ENCODE measurements at places on chromosomes 7 and 10.
A peak's percentile ranks its signal among the peaks of the same experiment; 100 is the strongest.

DNA sequence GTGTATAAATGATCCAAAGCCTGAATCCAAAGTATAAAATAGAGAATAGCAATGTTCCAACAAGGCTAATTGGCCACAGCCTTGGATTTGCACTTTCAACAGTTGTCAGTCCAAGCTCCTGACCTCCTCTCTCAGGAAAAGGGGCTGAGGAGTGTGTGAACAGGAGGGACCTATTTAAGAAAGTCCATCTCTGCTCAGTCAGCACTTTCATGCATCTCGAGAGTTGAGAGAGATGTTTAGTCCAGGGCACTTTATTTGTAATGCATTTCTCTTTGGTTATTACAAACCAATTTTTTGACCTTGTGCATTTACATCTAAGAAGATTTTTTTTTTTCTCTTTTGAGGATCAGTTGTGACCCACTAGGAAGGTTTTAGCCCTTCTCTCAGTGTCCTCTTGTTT is 244.2 kb downstream of the CREB5 start:
- no peak for DNase-seq

GRCh38 chr10:75121322-75121721 is 9.9 kb downstream of the SAMD8 start:
- DNase-seq = no peak

- DNase-seq = peak; percentile 38
Observed at GRCh38 chr10:11018432-11018841, 765 bp downstream of the CELF2 start.

GRCh38 chr7:79132844-79133451 is 320.5 kb downstream of the MAGI2 start:
- DNase-seq = no peak

- no peak for DNase-seq
Observed at GRCh38 chr7:117972606-117973005, 99.4 kb upstream of the CTTNBP2 start.

DNA sequence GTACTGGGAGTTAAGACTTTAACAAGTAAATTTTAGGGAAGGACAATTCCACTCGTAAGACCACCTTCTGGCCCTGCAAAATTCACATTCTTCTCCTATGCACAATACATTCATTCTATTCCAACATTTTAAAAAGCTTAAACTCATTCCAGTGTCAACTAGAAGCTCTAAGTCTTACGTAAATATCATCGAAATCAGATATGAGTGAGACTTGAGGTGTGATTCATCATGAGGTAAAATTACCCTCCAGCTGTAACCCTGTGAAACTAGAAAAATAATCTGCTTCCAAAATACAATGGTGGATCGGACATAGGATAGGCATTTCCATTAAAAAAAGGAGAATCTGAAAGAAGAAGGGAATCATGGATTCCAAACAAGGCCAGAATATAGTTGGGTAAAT is 370.3 kb downstream of the CDC14C start:
- no peak for DNase-seq

DNA sequence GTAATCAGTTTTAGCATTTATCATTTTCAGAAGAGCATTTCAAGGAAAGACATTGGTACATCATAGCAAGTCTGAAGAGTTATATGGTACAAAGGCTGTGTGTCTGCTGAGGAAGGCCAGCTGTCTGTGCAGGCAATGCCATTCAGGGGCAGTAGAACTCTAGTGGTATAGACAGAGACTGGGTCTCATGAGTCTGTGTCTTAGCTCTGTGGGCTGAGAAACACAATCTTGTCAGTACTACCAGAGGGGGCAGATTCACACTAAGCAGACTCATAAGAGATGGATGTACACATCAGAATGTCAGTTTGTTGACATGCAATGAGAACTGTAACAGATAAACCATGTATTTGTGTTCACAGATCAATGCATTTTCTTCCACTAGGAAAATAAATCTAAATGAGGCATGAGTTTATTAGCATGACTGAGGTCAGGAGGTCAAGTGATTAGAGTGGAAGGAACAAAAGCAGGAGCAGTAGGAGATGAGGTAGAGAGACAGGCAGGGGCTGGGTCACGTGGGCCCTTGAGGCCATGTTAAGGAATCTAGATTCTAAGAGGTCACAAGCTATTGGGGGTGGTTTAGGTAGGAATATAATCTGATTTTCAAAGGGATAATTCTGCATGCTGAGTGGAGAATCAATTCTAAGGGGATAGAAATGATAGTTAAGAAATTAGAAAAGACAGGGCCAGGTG is 7.5 kb upstream of the GGCT start:
- DNase-seq = no peak

- DNase-seq = no peak
Observed at GRCh38 chr7:120055300-120055699, 217.7 kb upstream of the KCND2 start.

GRCh38 chr7:28065721-28066285 is 114.8 kb downstream of the JAZF1 start:
- DNase-seq = no peak

GRCh38 chr10:51718804-51719291 is 19.5 kb upstream of the CSTF2T start:
- DNase-seq = no peak

DNA sequence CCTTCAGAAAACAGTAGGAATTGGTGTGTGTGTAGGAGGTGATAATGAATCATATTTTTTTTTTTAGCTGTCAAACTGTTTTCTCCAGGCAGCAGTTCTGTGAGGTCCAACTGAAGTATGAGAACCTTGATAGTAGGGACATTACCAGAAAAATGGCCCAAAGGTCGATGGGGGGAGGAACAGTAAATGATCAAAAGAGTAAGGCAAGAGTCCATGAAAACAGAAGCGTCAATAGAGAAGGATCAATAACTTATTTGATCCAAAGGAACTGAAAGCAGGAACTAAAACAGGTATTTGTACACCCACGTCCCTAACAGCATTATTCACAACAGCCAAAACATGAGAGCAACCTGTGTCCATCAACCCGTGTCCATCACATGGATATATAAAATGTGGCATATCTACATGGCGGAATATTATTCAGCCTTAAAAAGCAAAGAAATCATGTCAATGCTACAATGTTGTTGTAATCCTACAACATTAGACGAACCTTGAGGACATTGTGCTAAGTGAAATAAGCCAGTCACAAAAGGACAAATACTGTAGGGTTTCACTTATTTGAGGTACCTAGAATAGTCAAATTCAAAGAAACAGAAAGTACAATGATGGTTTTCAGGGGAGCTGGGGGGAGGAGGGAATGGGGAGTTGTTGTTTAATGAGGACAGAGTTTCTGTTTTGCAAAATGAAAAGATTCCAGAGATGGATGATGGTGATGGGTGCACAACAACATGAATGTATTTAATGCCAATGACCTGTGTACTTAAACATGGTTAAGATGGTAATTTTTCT is 214.0 kb upstream of the KLF14 start:
- DNase-seq = no peak

DNA sequence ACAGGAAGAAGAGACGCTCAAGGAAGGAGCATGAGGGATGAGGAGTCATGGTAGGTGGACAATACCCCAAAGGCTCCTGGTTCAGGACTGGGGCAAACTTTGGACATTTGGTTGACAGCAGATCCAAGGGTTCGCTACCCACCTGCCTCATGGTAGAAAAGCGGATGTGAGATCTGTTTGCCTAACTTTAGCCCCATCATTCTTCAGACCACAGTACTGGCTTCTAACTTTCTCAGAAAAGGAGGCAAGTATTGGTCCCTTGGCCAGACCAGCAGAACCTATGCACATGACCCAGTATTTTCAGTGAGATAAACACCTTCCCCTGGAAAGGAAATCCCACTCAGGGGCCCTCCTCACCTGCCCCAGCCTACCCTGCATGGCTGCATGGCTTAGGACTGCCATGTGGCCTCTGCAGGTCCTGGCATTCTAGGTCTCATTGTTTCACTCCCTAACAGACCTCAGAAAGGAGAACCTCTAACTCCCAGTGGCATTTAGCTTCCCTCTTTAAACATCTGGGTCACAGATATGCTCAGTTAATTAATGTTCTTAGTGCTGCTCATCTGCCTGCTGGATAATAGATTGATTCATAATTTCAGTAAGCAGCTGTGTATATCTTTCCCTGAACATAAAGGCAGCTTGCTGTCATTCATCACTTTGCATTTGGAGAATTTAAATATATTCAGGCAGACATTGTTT is 574.1 kb downstream of the GALNT17 start:
- DNase-seq = no peak

- no peak for DNase-seq
Observed at GRCh38 chr10:106566873-106567272, 597.6 kb downstream of the SORCS1 start.

- DNase-seq = no peak
Observed at GRCh38 chr7:19552576-19552975, 156.3 kb downstream of the POLR1F start.

DNA sequence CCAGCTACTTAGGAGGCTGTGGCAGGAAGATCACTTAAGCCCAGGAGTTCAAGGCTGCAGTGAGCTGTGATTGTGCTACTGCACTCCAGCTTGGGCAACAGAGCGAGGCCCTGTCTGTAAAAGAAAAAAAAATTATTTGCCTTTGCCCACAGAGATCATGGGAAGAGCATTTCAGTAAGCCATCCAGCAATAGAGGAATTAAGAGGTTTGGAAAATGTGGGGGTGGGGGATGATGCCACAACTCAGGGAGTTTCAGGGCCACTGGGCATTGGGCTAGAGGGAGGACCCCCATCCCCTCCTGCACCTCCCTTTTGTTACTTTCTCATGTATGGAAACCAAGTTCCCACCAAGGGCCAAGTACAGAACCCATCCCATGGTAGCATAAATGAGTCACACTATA is 38.4 kb downstream of the SVIL start:
- DNase-seq = no peak

DNA sequence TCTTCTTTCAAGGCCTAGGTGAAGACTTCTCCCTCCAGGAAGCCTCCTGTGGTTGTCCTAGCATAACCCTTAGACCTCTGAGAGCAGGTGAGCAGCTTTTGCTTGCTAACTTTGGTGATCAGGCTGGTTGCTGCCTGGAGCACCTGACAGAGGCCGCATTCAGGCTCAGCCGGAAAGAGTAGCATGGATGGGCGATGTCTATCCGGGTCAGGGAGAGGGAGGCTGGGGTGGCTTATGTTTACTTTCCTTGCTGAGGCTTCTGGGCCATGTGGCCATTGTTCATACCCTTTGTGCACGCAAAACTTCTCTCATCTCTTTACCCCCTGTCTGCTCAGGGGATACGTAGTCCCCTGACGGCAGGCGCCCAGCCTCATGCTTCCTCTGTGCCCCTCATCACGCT is 27.4 kb upstream of the PCBD1 start:
- no peak for DNase-seq

DNA sequence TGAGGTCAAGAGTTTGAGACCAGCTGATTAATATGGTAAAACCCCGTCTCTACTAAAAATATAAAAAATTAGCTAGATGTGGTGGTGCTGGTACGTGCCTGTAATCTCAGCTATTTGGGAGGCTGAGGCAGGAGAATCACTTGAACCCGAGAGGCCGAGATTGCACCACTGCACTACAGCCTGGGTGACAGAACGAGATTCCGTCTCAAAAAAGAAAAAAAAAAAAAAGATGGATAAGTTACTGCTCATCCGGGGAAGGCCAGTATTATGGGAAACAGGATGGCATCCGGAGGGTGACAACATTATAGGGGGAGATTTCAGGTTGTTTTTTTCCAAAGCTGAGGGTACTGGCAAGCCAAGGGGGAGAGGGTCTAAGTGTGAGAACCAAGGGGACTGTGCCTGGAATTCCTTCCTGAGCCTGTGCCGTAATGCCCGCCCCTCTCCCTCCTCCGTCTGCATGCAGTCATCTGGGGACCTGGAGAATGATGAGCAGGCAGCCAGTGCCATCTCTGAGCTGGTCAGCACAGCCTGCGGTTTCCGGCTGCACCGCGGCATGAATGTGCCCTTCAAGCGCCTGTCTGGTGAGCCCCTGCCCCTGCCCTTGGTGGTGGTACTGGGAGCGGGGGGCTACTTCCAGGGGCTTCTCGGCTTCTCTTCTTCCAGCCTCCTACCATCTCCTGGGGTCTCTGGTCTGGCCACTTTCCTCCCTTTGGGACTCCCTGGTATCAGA is 4.4 kb downstream of the LAMTOR4 start:
- DNase-seq = no peak

- no peak for DNase-seq
Observed at GRCh38 chr10:10745291-10745690, 272.4 kb upstream of the CELF2 start.

DNA sequence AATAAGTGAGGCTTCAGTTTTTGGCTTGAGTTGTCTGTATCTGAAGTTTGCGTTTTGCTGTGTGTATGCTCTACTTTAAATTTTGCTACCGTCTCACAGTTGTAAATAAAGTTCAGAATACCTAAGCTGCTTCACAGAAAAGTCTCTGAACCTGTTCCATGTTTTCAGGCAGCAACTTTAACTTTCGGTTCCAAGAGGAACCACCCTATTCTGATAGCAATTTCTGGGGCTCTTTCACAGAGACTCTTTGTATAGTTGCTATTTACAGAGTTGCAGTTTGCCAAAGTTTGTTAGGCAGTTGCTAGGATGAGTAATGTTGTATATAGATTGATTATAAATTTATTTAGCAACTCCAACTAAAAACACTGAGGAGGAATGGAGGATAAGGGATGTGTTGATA is 5.7 kb downstream of the FAM221A start:
- DNase-seq = no peak

DNA sequence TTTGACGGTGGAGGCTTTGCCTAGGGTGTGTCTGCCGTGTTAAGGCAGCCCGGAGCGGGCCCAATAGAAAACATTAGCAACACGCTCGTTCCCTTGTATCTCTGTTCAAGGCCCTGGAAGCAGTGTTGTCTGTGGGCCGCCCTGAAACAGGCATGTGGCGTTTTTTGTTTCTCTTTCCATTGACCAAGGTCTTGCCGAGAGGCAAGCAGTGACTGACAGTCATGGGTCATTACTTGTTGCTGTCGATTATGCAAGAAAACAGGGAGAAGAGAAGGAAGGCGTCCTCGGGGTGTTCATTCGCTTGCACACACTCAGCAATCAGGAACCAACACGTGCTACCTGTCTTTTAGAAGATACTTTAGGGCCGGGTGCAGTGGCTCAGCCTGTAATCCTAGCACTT is 92.5 kb downstream of the EZH2 start:
- DNase-seq = no peak

- DNase-seq = no peak
Observed at GRCh38 chr10:28332726-28333125, 29.9 kb upstream of the MPP7 start.

DNA sequence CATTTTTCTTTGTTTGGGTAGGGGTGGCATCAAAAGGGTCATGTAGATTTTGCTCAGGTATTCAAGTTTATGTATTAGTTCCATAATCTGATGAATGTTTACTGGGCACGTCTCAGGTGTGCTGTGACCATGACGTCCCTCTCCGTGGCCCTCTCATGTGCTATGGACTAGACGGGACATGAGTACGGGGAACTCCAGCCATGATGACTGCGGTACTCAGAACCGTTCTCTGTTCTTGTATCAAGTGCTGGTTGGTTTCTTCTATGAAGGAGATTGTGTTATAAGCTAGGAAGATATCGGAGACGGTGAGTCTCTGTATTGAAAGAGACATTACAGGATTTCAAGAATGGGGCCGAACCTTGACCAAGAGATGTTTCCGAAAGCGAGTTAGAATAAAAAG is 116.5 kb upstream of the ADARB2 start:
- no peak for DNase-seq

- no peak for DNase-seq
Observed at GRCh38 chr10:71116426-71116825, 95.9 kb upstream of the UNC5B start.
